ENCODE measurements at places on chromosomes 2 and 18. TPM values are rescaled to one million over a fixed set of nuclear protein-coding genes. Genes with fewer than 3 reads are reported as not detected.

DNA sequence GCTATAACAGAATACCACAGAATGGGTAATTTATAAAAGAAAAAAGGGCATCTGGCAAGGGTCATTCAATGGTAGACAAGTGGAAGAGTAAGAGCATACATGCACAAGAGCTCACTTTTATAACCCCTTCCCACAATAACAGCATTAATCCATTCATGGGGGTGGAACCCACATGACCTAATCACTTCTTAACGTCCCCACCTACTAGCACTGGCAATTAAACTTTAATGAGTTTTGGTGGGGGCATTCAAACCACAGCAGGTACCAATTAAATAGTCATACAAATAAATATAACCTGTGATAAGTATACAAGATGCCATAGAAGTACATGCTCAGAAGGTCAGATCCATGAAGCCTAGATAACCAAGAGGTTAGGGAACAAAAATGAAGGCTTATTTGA is 48.6 kb downstream of the ROCK1 start:
- DNase-seq = no peak

DNA sequence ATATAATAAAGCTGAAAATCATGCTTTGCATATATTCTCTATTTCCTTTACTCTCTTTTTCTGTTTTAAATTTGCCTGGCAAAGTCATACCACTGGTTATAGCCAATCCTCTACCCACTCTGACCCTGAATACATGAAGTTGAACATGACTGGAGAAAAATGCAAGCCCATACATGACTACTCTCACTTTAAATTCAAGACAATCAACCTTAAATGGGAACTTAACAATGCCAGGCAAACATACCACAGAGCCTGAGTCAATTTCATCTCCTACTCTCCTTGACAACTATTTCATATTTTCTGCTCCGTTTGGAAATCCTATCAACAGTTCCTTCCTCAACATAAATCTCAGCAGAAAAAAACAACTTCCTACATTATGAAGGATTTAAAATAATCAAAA is 22.6 kb downstream of the RAD51AP2 start:
- no peak for DNase-seq

DNA sequence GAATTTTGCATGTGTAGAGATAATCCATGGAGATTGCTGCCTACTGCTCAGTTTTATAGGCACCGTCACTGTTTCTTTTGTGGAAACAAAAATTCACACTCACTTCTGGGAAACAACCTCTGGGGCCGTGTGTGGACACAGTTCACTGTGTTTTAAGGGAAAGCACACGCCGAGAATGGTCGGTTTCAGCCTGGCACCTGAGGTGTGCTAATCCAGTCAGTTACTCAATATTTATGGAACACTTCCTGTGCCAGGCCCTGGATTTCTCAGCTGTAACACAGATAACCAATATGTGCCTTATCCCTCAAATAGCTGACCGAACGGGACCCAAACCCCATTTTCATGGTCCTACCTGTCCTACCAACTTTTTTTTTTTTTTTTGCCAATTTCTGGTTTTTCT is 179.6 kb downstream of the MGAT5 start:
- DNase-seq = no peak

The ARHGAP28 gene
- 39.0 TPM for total RNA-seq

DNA sequence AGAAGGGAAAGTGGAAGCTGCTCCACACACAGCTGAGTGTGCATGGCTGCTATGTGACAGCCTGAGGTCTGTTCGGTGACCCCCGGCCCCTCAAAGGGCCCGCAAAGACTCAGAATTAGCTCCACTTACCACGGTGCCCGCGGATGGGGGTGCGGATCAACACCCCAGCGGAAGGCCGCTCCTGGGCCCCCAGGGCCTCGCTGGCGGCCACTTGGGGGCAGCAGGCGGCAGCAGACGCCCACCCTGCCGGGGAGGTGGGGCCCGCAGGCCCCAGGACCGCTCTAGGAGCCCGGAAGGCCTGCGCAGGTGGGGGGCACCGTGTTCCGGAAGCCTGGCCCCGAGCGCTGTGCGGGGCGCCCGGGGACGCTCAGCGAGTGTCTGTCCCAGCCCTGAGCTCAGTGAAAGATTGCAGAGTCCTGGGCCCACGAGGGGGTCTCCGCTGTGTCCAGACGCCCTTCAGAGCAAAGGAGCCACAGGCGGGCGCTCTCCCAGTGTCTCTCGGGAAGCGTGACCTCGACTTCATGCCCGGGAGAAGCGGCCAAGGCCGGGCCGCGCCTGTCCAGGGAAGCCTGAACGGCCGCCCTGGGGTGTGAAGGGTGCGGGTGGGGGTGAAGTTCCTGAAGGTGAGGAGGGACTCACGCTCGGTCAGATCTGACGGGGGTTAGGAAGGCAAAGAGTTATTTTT is 118.7 kb downstream of the VAPA start:
- peak; percentile 18 for DNase-seq

DNA sequence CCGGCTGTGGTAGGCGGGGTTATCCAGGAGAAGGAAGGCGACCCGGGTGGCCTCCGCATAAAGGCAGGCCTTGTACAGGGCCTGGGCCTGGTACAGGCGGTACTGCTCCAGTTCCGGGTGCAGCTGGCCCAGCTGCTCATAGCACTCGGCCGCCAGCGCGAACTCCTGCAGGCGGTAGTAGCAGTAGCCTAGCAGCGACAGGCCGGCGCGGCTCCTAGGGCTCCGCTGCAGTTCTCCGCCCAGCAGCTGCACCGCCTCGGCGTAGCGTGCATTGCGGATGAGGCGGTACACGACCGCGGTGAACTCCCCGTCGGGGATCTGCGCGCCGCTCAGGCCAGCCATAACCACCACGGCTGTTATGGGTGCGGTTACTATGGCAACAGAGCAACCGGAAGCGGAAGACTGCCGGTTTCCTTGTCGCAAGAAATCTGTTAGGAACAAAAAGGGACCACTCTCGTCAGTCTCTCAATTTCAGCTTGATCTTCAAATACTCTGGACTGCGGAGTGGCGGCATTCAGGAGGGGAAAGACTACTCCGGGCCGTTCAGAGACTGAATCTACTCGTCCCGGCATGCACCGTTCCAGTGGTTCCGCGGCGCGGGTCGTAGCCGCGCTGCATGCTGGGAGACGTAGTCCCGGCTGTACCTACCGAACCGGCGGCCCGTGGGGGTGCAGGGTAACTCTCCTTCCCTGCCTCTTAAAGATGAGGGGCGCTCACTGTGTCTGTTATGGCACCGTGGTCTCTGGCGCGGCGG is 160.0 kb downstream of the AGPS start:
- DNase-seq = peak; percentile 83

The SULT1C2 gene
- total RNA-seq = not detected

DNA sequence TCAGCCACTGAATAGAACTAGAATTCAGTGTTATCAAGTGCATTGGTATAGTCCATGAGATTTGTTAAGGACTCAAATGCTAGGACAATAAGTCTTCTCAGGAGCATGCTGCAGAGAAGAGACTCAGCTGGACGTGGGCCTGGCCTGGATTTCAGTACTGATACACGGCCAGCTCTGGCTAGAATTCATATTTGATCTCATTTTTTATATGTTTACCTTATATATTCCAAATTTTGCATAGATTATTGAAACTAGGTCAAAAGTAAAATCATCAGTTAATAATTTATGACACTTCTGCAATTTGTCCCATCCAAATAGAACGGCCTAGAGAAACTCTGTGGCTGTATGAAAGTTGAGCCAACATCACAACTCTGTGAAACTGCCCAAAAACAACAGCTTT is 262.0 kb downstream of the DLGAP1 start:
- DNase-seq = no peak

DNA sequence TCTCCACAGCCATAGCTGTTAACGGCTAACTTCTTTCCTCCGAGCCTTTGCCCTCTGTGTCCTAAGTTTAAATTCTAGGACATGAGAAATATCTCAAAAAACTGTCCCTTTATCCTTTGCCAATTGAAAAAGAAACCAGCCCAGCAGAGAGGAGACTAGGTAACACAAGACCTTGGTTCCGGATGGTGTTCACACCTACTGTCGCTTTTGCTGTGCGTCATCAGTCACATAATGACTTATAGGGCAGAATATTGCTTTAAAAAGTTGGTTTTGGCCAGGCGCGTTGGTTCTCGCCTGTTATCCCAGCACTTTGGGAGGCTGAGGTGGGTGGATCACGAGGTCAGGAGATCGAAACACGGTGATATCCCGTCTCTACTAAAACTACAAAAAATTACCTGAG is 66.2 kb downstream of the SP3 start:
- DNase-seq = no peak

The CDK5R2 gene
- total RNA-seq = not detected

- peak; percentile 81 for DNase-seq
Measured at GRCh38 chr2:9378433-9379390, 44.6 kb downstream of the ITGB1BP1 start.

DNA sequence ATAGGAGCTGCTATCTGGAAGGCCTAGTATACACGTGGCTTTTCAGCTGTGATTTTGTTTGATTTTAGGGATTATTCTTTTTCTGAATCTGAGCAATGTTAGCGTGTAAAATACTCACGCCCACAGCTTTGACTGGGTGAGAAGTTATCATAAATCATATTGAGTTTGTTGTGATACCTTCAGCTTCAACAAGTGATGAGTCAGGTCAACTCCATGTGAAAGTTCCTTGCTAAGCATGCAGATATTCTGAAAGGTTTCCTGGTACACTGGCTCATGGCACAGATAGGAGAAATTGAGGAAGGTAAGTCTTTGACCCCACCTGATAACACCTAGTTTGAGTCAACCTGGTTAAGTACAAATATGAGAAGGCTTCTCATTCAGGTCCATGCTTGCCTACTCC is at the start of gene GKN1:
Gene GKN1, plus strand, starts transcription at position 386 of the 400 bp plus-strand sequence. CDS start 42 bp downstream, outside the sequence.
- DNase-seq = no peak

DNA sequence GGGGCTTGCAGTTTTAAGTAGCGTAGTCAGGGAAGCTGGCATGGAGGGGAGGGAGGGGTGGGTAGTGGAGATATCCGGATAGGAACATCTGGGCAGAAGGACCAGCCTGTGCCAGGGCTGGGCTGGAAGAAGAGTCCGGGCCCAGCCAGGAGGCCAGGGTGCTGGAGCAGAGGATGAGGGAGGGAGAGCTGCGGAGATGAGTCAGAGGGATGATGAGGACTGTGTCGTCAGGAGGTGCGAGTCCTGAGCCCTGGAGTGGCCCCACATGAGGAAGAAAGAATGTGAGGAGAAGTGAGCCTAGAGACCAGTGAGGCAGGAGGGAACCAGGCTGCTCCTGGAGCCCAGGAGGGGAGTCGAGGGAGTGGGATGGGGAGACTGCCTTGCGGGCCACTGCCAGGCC is 82.4 kb downstream of the CTIF start:
- DNase-seq = no peak

- no peak for DNase-seq
Measured at GRCh38 chr2:101403745-101404144, 16.4 kb upstream of the CREG2 start.

DNA sequence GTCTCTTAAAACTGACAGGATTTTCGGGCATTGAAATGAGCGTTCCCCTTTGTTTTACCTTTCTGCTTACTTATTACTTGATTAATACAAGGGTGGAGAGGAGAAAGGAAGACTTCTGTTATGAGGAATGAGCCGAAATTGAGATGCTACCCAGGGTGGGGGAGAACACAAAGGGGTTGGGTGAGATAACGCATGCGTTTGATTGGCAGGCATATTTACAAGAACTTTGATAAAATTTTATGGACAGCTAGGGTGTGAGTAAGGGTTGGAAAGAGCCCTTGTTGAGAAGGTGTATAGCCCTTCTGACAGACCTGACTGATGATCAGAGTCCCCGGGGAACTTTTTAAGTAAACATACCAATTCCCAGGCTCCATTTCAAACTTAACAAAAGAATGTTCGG is 1.8 kb downstream of the RNF138 start:
- no peak for DNase-seq

All from uterus (tissue), 4 donors.